Myocyte (in vitro differentiated cells): ENCODE measurements at places on chromosomes 3 and 15. TPM values are rescaled to one million over a fixed set of nuclear protein-coding genes. Genes with fewer than 3 reads are reported as not detected.
A peak's percentile ranks its signal among the peaks of the same experiment; 100 is the strongest.

ATP1B3 gene
- total RNA-seq, result 83.4 and 141 TPM in 2 replicates

- peak; percentile 69 for DNase-seq
These were observed 11.4 kb downstream of the GPR87 start for GRCh38 chr3:151305060-151305774.

GABRR3 gene
- not detected in 2 replicates for total RNA-seq

DNA sequence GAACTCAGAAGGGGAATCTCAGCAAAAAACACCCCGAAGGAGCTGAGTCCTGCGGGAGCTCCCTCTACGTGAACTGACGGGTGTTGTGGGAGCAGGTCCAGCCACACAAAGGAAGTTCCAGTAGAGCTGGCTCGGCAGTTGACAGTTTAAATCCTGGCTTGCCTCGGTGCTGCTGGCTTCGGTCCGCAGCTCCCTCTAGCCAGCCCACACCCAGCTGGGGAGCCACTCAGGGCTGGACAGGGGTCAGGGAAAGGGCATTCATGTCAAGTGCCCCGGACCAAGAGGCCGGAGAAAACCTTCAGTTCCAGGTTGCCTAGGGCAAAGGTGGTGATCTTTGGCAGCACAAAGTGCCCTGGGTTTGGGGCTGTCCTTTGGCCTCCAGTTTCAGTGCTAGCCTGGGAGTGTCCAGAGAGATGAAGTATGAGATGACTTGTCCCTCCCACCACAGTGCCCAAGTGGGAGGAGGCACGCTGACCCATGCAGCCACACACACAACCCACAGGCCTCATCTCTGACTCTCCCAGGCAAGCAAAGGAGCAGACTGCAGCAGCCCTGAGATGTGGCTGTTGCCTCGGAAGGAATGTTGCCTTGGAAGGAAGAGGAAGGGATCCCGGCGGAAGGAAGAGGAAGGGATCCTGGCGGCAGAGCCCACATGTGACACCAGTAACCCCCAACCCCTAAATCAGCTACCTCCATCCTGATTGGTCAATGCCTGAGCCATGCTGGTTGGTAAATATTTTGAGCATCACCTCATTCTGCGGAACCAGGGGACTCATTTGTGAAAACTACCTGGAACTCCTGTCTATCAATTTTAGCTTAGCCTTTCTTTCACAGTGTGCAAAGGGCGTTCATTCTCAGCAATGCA is 13.9 kb upstream of the ANPEP start:
- peak; percentile 88 for DNase-seq

- no peak for DNase-seq
These were observed 734.3 kb upstream of the CFAP20DC start for GRCh38 chr3:59784164-59784563.

SERPINI2 gene
- not detected in 2 replicates for total RNA-seq

ARPIN gene
- 5.4 and 5.6 TPM in 2 replicates for total RNA-seq

GRCh38 chr3:9180764-9181117 is 68.7 kb downstream of the SRGAP3 start:
- DNase-seq, result no peak

GRCh38 chr3:117427081-117427480 is 717.5 kb downstream of the TUSC7 start:
- no peak for DNase-seq

- peak; percentile 90 for DNase-seq
These were observed 40.3 kb downstream of the UMPS start for GRCh38 chr3:124770336-124771082.

MASP1 gene
- total RNA-seq, result not detected in 2 replicates

HDC gene
- not detected in 2 replicates for total RNA-seq

OR4F6 gene
- not detected in 2 replicates for total RNA-seq

FBLN2 gene
- 0.91 and 2.4 TPM in 2 replicates for total RNA-seq

GRCh38 chr3:31831591-31831990 is 149.5 kb downstream of the OSBPL10 start:
- DNase-seq, result no peak

DNA sequence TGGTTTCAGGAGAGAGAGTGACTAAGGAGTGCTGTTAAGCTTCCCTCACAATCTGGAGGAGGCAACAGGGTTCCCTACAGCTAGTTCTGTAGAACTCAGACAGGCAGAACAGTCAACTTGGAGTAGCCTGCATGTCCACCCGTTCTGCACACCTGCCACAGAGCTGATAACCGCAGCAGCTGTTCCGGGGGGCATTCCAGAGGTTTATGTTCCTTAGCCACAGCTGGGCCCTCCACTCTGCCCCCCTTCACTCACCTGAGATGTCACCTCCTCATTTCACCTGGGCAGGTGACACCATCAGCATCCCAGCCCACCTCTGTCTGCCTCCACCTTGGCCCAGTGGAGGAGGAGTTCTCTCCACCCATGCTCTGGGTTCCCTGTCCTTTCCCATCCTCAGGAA is 22.6 kb downstream of the XYLB start:
- no peak for DNase-seq

- DNase-seq, result peak; percentile 32
These were observed 20.5 kb downstream of the IL1RAP start for GRCh38 chr3:190534386-190534785.

GRCh38 chr3:64644483-64644882 is 43.3 kb downstream of the ADAMTS9 start:
- no peak for DNase-seq

GRCh38 chr15:36589971-36590370 is 10.5 kb downstream of the CDIN1 start:
- peak; percentile 46 for DNase-seq

CCR3 gene
- 0.10 TPM in 1 of 2 replicates, not detected in the other for total RNA-seq

- DNase-seq, result no peak
These were observed 17.1 kb downstream of the RBMS3 start for GRCh38 chr3:29297998-29298397.

GRCh38 chr3:135885885-135886284 is 79.6 kb upstream of the PPP2R3A start:
- peak; percentile 16 for DNase-seq

DNA sequence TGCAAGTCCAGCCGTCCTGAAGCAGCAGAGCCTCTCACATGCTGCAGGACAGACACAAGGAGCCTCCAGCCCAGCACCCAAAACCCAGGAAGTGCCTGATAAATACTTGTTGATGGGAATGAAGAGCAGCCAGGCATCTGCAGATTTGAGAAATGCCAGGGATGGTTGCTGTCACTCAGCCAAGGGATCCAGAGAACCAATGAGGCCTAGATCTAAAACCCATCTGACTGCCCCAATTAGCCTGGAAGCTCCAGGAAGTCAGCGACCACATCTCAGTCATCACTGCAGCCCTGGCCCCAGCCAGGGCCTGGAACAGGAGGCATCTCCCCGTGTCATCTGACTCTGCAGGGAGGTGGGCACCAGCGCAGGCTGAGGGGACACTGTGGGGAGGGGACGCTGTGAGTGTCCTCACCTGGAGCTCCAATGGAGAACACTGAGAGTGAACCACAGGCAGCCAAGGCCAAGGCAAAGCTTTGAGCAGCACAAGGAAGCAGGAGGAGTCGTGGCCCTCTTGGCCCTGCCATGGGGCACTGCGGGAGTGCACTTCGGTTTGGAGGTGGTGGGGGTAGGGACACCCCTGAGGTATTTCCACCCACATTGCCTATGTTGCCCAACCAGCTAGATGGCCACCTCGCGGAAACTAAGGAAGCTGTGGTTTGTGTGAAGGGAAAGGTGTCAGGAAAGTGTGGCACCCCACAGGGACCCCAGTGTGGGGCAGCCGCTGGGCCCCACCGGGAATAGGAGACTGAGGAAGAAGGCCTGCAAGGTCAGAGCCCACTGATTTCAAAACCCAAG is 229.5 kb downstream of the VPS13C start:
- no peak for DNase-seq

DNA sequence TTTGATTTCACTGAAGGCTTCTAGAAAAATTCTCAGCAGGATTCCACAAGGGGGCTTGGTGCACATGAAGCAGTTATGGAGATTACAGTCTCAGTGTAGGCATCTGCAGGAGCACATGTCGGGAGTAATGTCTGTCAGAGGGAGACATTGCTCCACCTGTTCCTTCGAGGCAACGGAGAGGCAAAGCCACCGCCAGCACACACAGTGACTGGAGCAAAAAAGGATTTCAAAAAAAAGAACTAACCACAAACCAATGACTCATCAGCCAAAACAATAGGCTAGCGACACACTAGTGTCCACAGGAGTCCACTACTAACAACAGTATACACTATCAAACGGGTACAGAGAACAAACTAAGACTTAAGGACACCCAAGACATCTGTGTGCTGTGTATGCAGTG is 68.9 kb downstream of the NPTN start:
- peak; percentile 96 for DNase-seq

SCN11A gene
- not detected in 2 replicates for total RNA-seq

GRCh38 chr15:59918994-59919951 is 84.8 kb upstream of the FOXB1 start:
- peak; percentile 3 for DNase-seq
